ENCODE measurements at places on chromosomes 3 and 15.

DNA sequence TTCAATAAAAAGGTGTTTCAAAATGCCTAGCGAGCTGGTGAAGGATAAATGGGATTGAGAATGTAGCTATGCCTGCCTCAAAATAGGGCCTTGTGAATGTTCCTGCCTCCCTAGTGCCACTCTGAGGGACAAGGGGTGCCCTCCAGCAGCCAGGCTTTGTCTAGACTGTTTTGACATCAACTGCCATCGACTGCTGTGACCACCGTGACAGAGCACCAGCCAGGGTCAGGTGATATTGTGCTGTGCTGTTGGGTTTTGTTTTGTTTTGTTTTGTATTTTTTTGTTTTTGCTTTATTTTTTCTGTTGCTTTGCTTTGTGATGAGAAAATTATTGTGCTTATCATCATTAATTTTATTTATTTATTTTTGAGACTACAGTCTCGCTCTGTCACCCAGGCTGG, 144.8 kb downstream of the SMAD6 start:
- no peak for DNase-seq

DNA sequence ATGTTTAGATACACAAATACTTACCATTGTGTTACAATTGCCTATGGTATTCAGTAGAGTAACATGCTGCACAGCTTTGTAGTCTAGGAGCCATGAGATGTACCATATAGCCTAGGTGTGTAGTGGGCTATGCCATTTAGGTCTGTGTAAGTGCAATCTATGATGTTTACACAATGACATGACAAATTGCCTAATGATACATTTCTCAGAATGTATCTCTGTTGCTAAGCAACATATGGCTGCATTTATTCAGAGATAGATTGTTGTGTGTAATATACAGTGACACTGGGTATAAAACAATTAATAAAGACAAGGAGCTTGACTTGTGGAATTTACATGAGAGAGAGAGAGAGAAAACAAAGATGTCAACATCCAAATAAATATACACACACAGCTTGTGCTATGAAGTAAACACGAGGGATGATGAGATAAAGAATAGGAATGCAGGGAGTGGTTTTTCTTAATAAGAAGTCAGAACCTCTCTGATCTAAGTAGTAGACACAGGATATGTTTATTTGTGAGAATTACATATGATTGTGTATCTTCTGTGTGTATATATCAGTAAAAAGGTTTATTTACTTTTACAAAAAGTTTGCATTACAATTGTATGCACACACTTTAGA, 110.0 kb downstream of the KCNAB1 start:
- DNase-seq, result no peak

GRCh38 chr3:169082076-169082475, 581.4 kb downstream of the MECOM start:
- no peak for DNase-seq

DNA sequence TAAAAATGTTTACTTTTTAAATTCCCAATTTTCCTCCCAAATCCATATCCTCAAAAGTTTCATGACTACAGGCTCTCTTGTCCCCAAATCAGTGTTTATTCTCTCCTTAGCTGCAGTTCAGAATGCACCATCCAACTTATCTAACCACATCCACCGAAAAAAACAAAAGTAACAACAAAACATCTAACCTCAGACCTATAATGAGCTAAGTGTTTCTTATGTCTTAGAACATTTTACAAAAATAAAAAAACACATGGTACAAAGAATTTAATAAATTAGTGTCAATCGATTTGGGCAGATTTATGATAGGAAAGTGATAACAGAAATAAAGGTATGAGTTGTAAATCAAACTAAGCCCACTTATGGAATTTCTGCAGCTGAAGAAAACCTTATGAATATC, 13.6 kb downstream of the SATB1 start:
- no peak for DNase-seq

DNA sequence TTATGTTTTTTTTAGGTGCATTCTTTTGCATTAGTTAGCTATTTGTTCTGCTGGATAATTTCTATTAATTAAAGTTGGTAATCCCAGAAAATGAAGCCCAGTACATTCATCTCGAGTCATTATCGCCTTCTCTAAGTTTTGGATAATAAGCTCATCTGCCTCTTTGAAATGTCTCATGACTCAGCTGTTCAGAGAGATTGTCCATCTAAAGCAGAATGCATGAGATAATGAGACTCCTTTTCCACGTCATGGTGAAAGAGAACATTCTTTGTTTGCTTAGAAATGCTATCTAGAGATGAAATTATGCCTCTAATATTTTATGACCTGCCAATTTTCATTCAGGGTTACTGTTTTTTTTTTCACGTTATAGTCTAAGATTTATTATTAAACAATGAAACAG, 374.7 kb upstream of the GOLIM4 start:
- no peak for DNase-seq

DNA sequence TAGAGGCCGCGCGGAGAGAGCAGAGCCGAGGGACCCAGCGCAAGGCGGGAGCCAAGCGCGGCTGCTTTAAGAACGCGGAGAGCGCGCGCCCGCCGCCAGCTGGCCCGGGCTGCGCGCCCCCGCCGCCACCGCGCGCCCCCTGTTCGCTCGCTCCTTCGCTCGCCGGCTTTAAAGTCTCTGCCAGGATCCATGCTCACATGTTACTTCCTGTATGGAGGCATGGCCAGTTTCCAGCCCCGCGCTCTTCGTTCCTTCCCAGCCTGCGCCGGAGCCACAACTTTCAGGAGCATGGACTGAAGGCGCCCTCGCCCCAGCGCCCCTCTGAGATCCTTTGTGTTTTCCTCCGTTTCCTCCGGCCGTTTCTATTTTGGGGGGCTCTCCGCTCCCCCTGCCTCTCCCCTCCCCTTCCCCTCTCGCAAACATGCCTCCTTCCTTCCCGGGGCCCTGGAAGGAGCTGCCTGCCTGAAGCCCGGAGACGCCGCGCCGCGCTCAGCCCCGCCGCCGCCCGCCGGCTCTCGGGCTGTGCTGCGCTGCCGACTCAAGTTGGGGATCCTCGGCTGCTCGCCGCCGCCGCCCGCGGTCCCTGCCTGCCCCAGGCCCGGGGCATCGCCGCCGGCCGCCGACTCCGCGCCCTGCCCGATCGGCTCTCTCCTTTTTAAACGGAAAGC, at the start of gene PTPRG:
Gene PTPRG, plus strand, starts transcription at position 198 of the 668 bp plus-strand sequence. CDS start 717 bp downstream, outside the sequence.
- peak; percentile 95 for DNase-seq

GRCh38 chr15:73934281-73934680, 8.0 kb downstream of the LOXL1 start:
- DNase-seq, result no peak

DNA sequence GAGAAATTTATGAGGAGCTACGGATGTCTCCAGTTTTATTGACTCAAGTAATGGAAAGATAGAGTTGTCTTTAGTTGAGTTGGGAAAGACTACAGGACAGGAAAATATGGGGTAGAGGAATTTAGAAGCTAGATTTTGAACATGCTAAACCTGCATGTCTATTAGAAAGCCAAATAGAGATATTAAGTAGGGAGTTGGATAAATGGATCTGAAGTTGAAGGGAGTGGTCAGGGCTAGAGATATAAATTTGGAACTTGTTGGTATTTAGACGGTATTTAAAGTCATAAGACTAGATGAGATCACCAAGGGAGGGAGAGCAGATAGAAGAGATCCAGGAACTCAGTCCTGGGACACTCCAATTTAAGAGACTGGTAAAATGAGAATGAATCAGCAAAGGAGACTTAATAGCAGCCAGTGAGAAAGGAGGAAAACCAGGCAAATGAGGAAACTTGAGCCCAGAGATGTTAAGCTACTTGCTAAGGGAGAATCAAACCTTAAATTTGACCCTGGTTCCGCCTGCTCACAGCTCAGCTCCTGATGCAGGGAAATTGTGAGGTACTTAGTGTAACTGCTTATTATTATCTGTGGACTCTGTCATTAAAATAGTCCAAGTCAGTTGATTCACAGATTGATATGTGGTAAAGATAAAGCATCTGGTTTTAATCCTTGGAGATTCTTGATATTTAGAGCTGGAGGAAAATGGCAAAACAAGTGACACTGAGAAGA, 35.8 kb downstream of the ABI3BP start:
- no peak for DNase-seq

DNA sequence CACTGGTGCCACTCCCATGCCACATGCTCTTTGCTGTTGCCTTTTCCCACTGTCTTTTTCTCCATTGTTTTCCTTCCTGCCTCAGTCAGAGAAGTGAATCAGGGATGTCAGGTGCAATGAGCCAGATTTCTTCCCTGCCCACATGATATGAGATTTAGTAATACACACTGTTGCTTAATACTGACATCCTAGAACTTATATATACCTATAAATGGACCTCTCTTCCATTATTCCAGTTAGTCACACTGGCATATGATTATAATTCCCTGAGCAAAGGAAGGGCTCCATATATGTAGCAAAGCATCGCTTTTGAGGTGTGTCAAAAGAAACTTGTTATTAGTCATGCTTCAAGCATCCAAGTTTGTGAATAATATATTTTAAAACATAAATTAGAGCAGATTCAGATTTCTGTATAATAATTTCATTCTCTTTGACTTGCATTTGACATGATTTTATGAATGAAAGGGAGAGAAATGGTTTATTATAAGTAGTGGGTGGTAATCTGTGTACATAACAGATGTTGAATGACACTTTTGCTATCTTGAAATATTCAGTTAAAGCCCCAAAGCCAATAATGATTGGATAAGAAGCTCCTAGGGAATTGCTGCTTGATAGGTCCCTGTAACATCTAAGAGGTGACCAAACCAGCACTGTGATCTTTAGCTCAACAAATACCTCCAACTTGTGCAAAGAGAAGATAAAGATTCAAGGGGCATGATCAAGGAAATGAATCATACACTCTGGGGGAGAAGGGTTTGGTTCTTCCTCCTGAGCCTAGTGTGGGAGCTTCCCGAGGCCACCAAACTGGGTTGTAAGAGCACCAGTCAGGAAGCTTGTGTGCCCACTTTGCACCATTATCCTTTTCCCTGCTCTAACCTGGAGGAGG, 48.6 kb downstream of the CHST2 start:
- no peak for DNase-seq

GRCh38 chr3:151697496-151697895, 36.2 kb upstream of the AADACL2 start:
- DNase-seq, result no peak

- no peak for DNase-seq
Observed at GRCh38 chr3:176349706-176350105, 847.6 kb downstream of the TBL1XR1 start.

DNA sequence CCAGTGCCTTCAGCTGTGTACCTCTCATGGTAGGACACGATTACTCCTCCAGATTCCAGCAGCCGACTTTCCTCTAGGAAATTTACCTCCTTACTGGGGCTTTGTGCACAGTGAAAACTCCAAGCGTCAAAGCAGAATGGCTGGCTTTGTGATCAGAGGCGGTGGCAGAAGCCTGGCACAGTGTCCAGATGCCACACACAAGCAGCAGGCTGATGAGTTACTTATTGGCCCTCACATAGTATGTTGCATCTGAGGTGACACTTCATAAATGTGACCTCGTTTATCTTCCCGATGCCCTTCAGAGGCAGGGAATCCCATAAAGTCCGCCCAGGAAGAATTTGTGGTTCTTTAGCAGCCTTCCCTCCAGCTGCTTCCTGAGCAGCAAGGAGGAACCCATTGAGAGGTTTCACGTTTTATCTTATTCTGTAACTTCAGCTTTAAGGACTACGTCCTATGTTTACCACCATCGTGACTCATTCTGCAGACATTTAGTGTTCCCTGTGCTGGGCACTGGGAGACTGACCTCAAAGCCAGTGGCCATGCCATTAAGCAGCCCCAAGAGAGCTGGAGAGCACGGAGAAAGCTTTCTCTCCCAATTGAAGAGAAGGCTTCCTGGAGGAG, 107.1 kb upstream of the C15orf61 start:
- DNase-seq, result no peak

DNA sequence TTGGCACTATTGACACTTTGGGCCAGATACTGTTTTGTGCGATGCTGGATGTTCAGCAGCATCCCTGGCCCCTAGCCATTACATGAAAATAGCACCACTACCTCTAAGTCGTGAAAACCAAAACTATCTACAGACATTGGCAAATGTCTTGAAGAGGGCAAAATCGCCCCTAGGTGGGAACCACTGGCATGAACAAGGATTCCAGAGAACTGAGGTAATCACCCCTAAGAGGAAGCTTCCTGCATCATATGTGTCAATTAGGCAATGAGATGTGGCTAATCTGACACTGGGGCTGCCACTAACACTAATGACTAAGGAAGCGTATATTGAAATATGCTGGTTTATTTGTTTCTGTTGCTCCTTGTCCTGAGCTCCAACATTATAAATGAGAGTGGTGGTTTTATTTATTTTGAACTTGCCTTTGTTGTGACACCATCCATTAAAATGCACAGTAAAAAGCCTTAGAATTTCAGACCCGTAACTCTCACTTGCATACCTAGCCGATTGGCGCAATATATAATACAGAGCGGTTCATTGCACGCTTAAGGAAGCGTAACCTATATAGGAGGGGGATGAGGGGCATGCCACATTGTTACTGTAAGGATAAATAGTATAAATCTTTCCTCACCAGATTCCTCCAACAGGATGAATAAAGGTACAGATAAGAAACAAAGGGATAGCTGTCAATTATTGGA, 299.8 kb upstream of the CNTN4 start:
- no peak for DNase-seq

GRCh38 chr15:28899061-28899738, 13.4 kb downstream of the APBA2 start:
- DNase-seq, result no peak

- DNase-seq, result no peak
Observed at GRCh38 chr15:98694161-98694560, 45.8 kb downstream of the IGF1R start.

- no peak for DNase-seq
Observed at GRCh38 chr3:47902746-47903145, 99.8 kb downstream of the DHX30 start.

DNA sequence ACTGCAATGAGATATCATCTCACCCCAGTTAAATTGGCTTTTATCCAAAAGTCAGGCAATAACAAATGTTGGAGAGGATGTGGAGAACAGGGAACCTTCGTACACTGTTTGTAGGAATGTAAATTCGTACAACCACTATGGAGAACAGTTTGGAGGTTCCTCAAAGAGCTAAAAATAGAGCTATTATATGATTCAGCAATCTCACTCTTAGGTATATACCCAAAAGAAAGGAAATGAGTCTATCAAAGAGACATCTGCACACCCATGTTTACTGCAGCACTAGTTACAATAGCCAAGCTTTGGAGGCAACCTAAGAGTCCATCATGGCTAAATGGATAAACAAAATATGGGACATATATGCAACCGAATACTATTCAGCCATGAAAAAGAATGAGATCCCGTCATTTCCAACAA, 68.0 kb upstream of the HES1 start:
- DNase-seq, result no peak

GRCh38 chr3:172560026-172560425, 36.8 kb upstream of the TNFSF10 start:
- DNase-seq, result no peak

DNA sequence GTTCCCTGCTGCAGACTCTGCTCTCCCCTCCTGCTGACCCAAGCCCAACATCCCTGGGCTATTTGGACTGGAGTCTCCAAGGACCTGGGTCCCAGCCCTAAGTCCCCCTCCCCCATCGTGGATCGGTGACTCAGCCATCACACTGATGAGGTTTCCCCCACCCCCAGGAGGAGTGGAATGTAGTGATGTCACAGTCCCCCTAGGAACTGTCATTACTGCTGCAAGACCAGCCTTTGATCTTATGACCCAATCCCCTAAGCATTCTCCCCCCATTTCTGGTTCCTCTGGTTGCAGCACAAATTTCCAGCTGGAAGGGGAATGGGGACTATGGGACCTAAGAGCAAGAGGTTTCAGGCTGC, 63.4 kb upstream of the CSPG4 start:
- no peak for DNase-seq

GRCh38 chr3:128323206-128324081, 143.2 kb downstream of the DNAJB8 start:
- peak; percentile 12 for DNase-seq
